Hippocampal formation (tissue), 2 donors: ENCODE measurements at places on chromosomes 13 and 19.

GRCh38 chr19:1626417-1627010 is 21.3 kb upstream of the UQCR11 start:
- no peak for DNase-seq

DNA sequence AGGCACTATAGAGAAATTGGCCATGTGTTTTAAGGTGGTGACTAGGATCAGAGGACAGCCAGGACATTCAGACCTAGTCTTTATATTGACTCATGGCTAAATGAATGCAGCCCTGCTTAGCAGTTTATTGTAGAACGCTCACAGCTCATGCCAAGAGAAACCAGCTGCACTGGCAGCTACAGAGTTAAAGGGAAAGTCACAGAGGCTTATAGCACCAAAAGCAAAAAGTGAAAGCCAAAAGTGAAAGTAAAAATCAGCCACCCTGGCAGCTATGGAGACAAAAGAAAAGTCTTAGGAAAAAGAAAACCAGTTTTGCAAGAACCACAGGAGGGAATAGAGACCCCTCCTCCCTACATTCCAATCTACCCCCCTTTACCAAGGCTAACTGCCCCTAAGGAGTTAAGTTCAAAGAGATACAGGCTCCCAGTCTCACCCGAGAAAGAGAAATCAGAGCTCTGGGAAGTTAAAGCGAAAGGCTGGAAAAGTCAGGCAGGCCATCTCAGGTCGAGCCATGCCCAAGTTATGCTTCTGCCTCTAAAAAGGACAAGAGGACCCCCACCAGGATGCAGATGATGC is 99.0 kb downstream of the ZNF429 start:
- no peak for DNase-seq

DNA sequence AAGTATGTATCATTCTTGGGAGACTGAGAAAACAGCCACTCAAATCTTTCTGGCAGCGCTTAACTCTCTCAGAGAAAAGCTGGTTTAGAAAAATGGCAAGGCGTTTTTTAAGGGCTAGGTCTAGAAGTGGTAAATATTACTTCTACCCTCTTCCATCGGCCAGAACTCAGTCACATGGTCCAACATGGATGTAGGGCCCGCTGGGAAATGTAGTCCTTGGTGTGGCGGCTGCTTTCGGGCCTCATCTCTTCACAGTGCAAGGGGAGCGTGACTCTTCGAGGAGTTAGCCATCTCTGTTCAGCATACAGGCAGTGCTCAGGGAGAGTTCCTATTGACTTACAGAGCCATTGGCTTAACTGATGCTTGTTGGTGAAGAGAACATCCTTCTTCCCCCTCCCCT is 6.3 kb downstream of the VSTM2B start:
- no peak for DNase-seq

GRCh38 chr13:27977476-27978300 is 8.6 kb upstream of the CDX2 start:
- DNase-seq = no peak

DNA sequence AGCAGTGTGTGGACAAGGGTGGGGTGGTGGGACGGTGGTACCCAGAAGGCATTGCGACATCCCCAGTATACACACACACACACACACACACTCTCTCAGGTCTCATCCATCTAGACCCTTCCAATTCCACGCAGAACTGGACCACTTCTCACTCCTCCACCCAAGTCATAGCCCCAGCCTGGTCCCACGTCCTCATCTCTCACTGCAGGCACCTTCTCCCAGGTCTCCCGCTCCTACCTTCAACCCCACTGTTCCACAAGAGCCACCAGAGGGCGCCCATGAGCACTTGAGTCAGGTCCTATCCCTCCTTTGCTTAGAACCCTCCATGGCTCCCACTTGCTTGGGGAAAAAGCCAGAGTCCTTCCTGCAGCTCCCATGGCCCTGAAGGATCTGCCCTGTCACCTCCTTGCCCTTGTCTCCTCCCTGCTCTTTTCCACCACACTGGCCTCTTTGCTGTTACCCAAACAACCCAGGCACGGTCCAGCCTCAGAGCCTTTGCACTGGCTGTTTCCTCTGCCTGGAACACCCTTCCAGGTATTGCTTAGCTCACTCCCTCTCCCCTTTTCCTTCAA is 62.6 kb downstream of the IER2 start:
- no peak for DNase-seq

DNA sequence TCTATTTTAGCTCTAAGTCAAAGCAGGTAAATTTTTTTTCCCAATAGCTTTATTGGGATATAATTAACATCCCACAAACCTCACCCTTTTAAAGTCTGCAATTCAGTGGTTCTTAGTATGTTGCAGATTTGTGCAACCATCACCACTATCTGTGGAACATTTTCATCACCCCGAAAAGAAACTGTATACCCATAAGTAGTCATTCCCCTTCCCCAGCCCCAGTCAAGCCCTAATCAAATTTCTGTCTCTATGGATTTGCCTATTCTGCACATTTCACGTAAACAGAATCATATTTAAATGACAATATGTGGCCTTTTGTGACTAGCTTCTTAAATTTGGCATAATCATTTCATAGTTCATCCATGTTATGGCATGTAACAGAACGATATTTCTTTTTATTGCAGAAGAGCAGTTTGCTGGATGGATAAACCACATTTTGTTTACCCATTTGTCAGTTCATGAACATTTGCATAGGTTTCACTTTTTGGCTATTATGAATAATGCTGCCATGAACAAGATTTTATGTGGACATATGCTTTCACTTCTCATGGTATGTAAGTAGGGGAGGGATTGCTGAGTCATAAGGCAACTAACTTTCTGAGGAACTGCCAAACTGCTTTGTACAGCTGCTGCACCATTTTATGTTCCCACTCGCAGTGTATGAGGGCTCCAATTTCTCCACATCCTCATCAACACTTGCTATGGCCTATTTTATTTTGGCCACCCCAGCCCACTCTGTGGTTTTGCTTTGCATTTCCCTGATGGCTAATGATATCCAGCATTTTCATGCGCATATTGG is 10.9 kb downstream of the SLC46A3 start:
- peak; percentile 5 for DNase-seq

GRCh38 chr19:28289295-28290063 is 923.5 kb downstream of the UQCRFS1 start:
- peak; percentile 64 for DNase-seq

GRCh38 chr13:83297586-83298290 is 584.5 kb downstream of the SLITRK1 start:
- no peak for DNase-seq

GRCh38 chr19:49953416-49953815 is 7.6 kb downstream of the SIGLEC11 start:
- no peak for DNase-seq

- no peak for DNase-seq
These were observed 427 bp downstream of the ZNF160 start for GRCh38 chr19:53102756-53103233.

DNA sequence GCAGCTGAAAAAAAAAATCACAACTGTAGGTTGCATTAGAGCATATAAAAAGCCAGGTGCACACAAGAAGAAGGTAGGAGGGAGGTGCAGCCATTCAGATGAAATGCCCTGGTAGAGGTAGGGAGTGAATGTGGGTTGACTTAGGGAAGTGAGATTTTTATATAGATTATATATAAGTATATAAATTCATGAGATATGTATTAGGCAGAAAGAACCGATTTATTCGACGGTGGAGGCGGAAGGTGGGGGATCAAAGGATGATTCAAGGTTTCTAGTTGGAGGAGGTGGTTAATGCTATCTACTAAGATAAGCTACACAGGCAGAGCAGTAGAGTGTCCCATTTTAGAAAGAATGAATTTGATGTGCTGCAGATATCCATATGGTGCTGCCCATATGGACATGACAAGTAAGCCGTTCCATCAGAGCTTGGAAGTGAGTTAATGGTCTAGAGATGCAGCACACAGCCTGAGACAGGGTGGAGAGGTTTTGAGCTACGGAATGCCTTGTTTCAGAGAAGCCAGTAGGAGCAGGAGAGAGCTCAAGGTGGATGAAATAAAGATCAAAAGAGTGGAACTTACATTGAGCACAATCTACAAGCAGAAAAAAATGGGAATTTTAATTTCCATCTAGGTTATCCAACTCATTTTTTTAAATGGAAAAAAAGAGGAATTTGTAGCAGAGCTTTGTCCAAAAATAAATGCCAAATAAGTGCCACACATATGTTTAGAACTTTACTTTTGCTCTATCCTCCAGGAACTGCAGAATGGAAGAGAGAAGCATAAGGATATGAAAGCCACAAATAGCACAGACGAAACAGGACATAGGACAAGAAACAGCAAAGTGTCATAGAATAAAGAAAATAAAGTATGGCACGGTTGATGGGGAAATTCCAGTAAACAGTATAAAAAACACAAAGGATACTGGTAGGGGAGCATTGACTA is 177.3 kb downstream of the PCDH9 start:
- no peak for DNase-seq

GRCh38 chr13:44649104-44649428 is 72.9 kb upstream of the TSC22D1 start:
- no peak for DNase-seq

DNA sequence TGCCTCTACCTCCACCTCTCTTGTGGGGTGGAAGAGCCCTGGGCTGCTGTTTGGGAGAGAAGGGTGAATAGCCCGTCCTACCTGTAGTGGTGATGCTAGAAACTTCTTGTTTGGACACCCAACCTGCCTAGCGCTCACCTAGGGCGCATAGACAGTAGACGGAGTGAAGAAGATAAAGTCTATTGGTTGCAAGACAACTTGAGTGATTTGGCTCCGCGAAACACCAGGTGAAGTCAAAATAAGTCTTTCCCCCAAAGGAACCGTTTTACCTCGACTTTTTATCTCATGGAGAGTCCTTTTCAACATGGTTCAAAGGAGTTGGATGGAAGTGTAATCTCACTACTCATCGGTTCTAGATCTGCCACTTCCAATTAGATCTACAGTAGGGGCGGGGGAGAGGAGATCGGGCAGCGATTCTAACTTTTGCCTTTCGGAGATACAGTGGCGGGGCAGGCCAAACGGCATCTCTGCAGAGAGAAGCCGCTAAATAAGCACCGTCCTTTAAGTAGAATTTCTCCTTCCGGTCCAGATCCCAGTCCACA is 694 bp upstream of the ZIC5 start:
- no peak for DNase-seq

DNA sequence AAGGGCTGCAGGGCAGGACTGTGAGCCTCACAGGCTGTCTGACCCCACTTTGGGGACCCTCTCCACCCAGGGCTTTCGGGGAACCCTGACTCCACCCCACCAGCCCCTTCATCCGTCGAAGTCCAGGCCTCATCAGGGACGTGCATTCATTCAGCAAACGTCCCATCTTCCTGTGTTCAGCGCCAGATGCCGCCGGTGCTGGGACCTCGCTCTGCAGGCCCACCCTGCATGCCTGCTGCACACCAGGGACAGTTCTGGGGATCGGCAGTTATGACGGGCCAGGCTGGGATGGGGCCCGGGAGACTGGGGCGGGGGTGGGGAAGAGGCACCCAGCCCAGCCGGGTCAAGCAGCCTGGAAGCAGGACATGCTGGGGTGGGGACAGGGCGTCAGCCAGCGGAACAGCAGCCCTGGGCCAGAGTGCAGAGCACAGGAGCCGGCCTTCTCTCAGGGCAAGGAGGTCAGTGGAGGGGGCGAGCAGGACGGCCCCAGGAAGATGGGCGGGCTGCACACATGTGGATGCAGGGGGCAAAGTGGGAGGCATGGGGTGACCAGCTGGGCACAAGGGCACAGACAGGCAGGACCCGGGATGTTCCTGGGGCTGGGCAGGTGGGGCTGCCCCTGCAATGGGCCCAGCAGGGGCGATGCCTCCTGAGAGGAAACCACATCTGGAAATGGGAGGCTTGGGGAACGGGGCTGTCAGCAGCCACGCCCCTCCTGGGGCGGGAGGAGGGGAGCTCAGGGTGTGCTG is 5.1 kb downstream of the GAMT start:
- DNase-seq = no peak

DNA sequence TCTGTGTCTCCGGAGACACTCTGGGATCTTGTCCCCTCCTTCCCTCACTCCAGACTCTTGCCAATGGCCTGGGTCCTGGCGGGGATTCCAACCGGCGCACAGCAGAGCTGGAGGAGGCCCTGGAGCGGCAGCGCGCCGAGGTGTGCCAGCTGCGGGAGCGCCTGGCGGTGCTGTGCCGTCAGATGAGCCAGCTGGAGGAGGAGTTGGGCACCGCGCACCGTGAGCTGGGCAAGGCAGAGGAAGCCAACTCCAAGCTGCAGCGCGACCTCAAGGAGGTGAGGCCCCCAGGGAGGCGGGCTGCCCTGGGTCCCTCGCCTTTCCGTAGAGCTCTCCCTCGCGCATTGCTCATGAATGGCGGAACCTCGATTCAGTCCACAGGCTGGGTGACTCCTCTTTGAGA is 11.0 kb downstream of the PPFIA3 start:
- no peak for DNase-seq

DNA sequence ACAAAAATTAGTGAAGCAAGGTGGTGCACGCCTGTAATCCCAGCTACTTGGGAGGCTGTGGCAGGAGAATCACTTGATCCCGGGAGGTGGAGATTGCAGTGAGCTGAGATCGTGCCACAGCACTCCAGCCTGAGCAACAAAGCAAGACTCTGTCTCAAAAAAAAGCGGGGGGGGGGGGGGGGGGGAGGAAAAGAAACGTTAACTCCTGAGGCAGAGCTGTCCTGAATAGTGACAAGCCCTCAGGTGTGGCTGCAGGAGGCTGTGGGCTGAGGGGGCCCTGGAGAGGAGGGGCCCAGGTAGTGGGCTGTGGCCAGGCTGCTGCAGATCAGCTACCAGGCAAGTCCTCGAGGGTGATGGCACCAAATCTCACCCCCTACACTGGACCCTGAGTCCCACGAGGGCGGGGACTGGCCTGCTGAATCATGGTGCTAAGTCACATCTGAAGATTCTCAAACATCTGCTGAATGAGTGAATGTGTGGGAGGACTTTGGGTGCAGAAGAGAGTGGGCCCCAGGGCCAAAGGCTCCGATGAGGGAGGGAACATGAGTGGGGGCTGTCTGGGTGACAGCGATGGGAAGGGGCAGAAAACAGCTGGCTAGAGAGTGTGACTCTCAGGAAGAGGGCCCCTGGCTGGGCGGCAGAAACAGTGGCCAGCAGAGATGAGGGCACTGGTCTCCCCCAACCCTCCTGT is 24.6 kb upstream of the ATP1A3 start:
- DNase-seq = no peak

- no peak for DNase-seq
These were observed 3.0 kb downstream of the GADD45GIP1 start for GRCh38 chr19:12953799-12954611.
